ENCODE measurements at places on chromosomes 13 and 19. TPM values are rescaled to one million over a fixed set of nuclear protein-coding genes. Genes with fewer than 3 reads are reported as not detected.

Gene PRTN3
- 225 TPM for total RNA-seq

Gene MZT1
- 16.4 TPM for total RNA-seq

GRCh38 chr19:13917888-13918406, 11.9 kb downstream of the CC2D1A start:
- no peak for DNase-seq
- peak overlapping the region; percentile 77 for H3K27ac ChIP-seq
- no peaks in the 10 kb centered on the region for H3K27me3 ChIP-seq
- H3K36me3 ChIP-seq: peaks cover 13% of the 10 kb centered on the region
- H3K4me1 ChIP-seq: no peaks in the 10 kb centered on the region

- H3K27ac ChIP-seq: no peak overlapping the region
- H3K4me3 ChIP-seq: no peak overlapping the region
- H3K27me3 ChIP-seq: no peaks in the 10 kb centered on the region
- no peaks in the 10 kb centered on the region for H3K4me1 ChIP-seq
- DNase-seq: no peak
- peaks cover 60% of the 10 kb centered on the region for H3K36me3 ChIP-seq
Observed at GRCh38 chr19:48918801-48919247, 14.7 kb upstream of the DHDH start.

DNA sequence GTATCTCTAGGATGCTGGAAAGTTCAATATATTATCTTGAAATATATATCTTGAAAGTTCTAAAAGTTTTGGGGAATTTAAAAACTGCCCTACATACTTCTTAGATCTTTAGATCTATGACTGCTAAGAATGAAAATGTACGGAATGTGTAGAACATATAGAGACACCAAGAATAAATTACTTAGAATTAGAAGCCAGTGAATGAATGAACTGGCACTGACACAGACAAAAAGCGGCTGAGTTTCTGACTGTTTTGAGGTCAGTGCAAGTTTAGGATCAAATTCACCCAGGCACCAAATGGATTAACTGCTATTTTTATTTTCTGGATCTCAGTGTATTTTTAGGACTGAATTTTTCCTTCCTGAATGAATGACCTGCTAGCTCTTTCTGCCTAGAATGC, 411.2 kb downstream of the KCTD12 start:
- no peaks in the 10 kb centered on the region for H3K36me3 ChIP-seq
- H3K4me1 ChIP-seq: no peaks in the 10 kb centered on the region
